Left ventricle myocardium superior (tissue), 1 donor: ENCODE measurements at places on chromosomes 7 and 10. TPM values are rescaled to one million over a fixed set of nuclear protein-coding genes. Genes with fewer than 3 reads are reported as not detected.

TEX36 gene
- total RNA-seq = not detected

GRCh38 chr10:81034383-81034782, 496.7 kb downstream of the SH2D4B start:
- no peak for DNase-seq

- DNase-seq = no peak
These were observed 36.7 kb upstream of the EFCAB10 start for GRCh38 chr7:105618016-105618296.

- DNase-seq = no peak
These were observed 5.9 kb upstream of the UBE3C start for GRCh38 chr7:157132796-157133195.

TBC1D12 gene
- 4.8 TPM for total RNA-seq

AEBP1 gene
- 18.4 TPM for total RNA-seq

GARIN1A gene
- total RNA-seq = 0.97 TPM

DNA sequence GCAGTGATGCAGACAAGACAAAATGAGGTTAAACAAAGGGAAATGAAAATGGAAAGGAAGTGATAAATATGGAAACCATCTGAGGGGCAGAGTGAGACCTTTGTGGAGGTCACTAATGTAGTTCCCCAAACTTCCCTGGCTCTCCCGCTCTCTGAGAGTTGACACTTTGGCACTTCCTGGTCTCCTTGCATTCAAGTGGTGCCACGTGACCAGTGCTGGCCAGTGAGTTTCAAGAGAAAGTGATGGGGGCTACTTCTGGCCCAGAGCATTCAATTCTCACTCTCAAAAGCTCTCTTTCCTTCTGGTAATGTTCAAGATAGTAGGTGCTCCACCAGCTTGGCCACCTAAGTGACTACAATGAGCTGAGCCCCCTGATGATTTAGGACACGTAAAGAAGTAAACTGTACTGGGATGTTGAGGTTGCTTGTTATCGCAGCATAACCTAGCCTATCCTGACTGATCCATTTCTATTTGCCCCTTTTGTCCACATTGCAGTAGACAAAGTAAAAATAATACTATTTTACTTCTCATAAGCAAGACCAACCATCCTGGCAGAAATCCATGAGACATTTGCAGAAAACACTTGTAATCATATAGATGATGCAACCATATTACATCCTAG, 242.0 kb upstream of the YAE1 start:
- no peak for DNase-seq

DNA sequence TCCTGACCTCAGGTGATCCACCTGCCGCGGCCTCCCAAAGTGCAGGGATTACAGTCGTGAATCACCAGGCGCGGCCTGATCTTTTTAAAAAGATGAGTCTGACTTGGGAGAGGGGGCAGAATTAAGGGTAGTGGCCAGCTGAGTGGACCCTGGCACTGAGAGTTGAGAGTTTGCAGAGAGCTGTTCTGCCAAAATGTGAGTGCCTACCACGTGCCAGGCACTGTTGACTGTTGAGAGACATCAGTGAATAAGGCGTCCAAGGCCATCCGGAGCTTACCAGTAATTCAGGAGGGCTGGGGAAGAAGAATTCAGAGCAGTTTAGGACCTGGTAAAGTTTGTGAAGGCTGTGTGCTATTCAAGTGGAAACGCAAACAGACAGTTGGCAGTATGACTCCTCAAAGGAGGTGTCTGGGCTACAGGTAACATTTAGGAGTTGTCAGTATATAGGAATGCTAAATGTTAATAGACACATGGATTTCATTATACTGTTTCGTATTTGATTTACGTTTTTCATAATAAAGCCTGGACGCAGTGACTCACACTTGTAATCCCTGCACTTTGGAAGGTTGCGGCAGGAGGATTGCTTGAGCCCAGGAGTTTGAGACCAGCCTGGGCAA, 1.5 kb downstream of the NIPSNAP2 start:
- DNase-seq = peak; percentile 62

OR2A7 gene
- total RNA-seq = 0.55 TPM

DNA sequence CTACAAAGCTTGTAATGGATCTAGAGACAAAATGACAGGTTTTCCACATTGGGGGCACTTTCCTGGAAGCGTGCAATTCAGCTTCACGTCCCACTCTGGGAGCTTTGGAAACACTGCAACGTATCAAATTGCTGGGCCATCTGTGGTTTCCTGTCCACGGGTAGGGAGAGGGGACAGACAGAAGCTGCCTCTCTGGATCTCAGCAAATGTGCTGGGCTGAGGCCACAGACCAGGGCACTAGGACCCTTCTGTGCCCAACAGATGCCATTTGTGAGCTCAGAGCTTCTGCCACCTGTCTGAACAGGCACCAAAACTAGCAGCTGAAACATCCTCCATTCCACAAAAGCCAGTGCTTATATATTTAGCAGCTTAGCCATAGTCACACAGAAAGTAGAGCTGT, 40.9 kb upstream of the FRMD4A start:
- no peak for DNase-seq

GRCh38 chr10:78819361-78820006, 249.3 kb upstream of the ZMIZ1 start:
- DNase-seq = no peak

DNA sequence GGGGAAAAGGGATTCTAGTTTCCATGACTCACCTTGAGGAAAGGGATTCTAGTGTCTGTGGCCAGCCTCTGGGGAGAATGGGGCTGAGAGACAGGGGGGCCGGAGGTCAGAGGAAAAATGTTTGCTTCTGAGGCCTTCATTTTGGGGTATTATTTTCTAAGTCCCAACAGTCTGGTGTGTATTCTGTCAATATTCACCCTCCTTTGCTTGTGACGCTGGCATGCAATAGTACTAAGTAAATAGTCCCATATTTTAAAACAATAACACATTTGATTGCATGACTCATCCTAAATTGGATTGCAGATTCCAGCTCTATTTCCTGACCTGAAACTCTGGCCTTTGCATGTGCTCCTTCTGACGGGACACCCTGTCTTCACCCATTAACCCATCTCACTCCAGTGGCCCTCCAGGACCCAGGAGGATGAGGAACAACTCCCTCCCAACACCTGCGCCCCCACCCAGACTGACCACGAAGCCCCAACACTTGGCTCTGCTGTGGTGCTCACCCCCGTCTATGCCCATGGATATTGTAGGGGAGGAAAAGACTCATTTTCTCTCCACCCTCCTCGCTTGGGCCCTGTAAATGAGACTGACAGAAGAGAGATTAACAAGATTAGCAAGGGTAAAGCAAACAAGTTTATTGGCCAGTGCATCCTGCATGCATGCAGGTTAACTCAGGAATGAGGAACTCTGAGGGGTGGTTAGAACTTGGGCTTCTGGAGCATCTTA, 495.6 kb upstream of the KLF6 start:
- DNase-seq = no peak

SRGN gene
- 42.8 TPM for total RNA-seq

PCLO gene
- 2.9 TPM for total RNA-seq

GRCh38 chr10:73486601-73487000, 9.2 kb downstream of the PPP3CB start:
- DNase-seq = no peak

DNA sequence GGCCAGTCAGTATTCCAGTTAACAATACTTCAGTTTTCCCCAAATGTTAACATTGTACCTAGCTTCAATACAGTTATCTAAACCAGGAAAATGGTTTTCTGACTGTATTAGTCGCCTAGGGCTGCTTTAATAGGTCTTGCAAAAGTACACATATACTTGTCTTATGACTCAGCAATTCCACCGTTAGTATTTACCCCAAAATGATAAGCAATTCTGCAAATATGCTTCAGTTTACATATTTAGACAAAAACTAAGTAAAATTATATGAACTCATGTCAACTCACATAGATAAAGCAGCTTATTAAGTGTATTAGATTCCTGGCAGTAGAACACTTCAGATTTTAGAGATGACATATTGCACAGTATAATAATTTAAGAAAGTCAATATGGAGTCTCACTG, 363.3 kb downstream of the ARL4A start:
- DNase-seq = no peak

LIPK gene
- not detected for total RNA-seq

GRCh38 chr7:155590215-155591018, 44.1 kb upstream of the CNPY1 start:
- peak; percentile 55 for DNase-seq

DNA sequence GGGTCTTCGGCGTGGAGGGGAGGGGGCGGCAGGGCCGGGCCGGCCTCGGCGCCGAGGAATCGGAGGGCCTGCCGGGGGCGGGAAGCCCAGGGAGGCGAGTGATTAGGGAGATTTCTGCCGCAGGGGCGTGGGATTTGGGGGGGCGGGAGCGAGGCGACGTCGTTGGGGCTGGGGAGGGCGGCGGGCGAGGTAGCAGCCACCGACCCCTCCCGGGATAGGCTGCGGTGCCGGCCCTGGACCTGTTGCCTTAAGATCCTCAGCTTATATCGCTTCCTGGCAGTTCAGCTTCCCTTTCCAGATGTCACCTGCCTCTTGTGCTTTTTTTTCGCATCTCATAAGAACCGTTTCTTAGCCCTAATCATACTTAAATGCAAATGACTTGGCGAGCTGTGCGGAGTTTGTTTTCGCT, 655 bp downstream of the LMTK2 start:
- peak; percentile 35 for DNase-seq
